ENCODE measurements at places on chromosomes 12 and 14. TPM values are rescaled to one million over a fixed set of nuclear protein-coding genes. Genes with fewer than 3 reads are reported as not detected.
A peak's percentile ranks its signal among the peaks of the same experiment; 100 is the strongest.

DNA sequence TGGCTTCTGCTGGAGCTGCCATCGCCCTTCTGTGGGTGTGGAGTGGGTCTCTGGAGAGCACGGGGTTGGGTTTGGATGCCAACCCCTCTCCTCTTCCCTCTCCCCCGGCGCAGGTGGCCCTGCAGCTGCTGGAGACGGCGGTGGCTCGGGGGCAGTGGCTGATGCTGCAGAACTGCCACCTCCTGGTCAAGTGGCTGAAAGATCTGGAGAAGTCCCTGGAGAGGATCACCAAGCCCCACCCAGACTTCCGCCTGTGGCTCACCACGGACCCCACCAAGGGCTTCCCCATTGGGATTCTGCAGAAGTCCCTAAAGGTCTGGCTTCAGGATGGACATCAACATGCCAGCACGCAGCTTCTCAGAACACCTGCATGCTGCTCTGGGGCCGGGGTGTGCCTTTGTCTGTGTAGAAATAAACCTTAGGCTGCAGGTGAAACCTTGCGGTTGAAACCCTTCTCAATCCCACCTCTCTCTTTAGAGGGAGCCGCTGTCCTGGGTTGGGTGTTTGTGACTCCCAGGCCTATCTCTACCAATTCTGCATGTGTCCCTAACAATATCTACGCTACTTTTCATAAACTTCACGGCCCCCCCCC is 44.3 kb downstream of the CCDC92 start:
- no peaks in the 10 kb centered on the region for H3K36me3 ChIP-seq
- peaks cover 20% of the 10 kb centered on the region for H3K4me1 ChIP-seq
- H3K27me3 ChIP-seq, result peaks cover 21% of the 10 kb centered on the region
- no peak overlapping the region for H3K27ac ChIP-seq

- peak overlapping the region; percentile 9 for H3K27ac ChIP-seq
- H3K36me3 ChIP-seq, result no peaks in the 10 kb centered on the region
Measured at GRCh38 chr14:71560751-71561150, 371.5 kb upstream of the RGS6 start.

GRCh38 chr12:85405781-85406522 is 125.9 kb downstream of the ALX1 start:
- no peaks in the 10 kb centered on the region for H3K27me3 ChIP-seq
- no peak for DNase-seq
- H3K36me3 ChIP-seq, result no peaks in the 10 kb centered on the region
- H3K4me3 ChIP-seq, result no peak overlapping the region
- H3K27ac ChIP-seq, result no peak overlapping the region

DNA sequence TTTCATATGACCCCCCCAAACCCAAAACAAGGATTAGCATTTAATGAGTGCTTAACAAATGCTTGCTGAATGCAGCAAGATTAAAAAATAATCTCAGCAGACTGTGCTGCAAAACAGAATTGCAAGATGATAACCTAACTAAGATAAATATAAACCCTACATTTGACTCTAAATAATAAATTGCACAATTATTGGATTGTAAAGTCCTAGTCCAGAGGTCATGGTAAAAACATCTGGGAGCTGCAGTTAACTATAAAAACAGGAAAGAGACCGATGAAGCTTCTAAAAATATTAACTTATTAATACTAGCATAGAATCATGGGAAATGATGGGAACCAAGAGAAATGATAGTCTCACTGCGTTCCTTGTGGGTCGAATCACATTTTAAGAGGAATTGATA is 37.2 kb downstream of the TSHR start:
- peaks cover 12% of the 10 kb centered on the region for H3K4me1 ChIP-seq
- no peaks in the 10 kb centered on the region for H3K36me3 ChIP-seq
- H3K27me3 ChIP-seq, result peaks cover 23% of the 10 kb centered on the region
- no peak overlapping the region for H3K4me3 ChIP-seq

- H3K27me3 ChIP-seq, result peaks cover 8% of the 10 kb centered on the region
- H3K4me3 ChIP-seq, result no peak overlapping the region
- H3K4me1 ChIP-seq, result no peaks in the 10 kb centered on the region
- no peak overlapping the region for H3K27ac ChIP-seq
- no peaks in the 10 kb centered on the region for H3K36me3 ChIP-seq
Measured at GRCh38 chr12:51914034-51914923, 7.0 kb downstream of the ACVRL1 start.

DNA sequence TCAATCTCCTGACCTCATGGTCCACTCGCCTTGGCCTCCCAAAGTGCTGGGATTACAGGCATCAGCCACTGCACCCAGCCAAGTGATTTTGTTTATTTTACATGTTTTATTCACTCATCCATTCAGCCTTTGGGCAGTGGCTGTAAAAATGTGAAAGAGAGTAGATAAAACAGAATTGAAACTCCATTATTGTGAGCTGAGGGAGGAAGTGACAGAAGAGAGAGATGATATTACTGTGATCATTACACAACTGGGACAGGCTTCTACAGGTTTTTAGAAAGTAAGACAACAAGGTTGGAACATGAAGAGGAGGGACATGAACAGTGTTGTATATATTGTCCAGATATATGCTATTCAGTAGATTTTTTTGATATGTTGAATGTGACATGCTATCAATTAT is 25.0 kb downstream of the CREBL2 start:
- peaks cover 21% of the 10 kb centered on the region for H3K36me3 ChIP-seq
- H3K27ac ChIP-seq, result peak overlapping the region; percentile 62
- H3K4me3 ChIP-seq, result no peak overlapping the region
- no peak for DNase-seq
- H3K4me1 ChIP-seq, result peaks cover 18% of the 10 kb centered on the region

DNA sequence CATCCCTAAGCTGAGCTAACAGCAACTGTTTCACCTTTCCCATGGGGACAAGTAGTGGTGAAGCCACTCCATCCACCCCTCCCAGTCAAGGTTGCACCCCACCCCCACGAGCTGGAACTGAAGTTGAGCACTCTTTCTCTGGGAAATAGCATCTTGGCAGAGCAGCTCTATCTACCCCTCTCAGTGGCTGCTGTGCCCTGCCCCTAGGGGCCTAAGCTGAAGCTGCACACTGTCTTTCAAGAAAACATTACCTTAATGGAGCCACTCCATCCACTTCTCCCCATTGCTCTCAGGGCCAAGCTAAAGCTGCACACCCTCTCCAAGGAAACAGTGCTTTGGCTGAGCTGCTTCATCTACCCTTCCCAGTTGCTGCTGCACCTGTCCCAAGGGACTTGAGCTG is 170.6 kb upstream of the CCDC196 start:
- H3K27me3 ChIP-seq, result no peaks in the 10 kb centered on the region
- H3K4me3 ChIP-seq, result no peak overlapping the region
- no peak for DNase-seq
- H3K4me1 ChIP-seq, result no peaks in the 10 kb centered on the region

- no peaks in the 10 kb centered on the region for H3K36me3 ChIP-seq
- peaks cover 19% of the 10 kb centered on the region for H3K27me3 ChIP-seq
- peaks cover 25% of the 10 kb centered on the region for H3K4me1 ChIP-seq
- no peak overlapping the region for H3K27ac ChIP-seq
Measured at GRCh38 chr12:53738406-53739213, 11.4 kb upstream of the CALCOCO1 start.

- H3K36me3 ChIP-seq, result no peaks in the 10 kb centered on the region
- no peaks in the 10 kb centered on the region for H3K4me1 ChIP-seq
- no peak overlapping the region for H3K27ac ChIP-seq
- no peak overlapping the region for H3K4me3 ChIP-seq
Measured at GRCh38 chr14:37340353-37340752, 142.6 kb downstream of the MIPOL1 start.

DNA sequence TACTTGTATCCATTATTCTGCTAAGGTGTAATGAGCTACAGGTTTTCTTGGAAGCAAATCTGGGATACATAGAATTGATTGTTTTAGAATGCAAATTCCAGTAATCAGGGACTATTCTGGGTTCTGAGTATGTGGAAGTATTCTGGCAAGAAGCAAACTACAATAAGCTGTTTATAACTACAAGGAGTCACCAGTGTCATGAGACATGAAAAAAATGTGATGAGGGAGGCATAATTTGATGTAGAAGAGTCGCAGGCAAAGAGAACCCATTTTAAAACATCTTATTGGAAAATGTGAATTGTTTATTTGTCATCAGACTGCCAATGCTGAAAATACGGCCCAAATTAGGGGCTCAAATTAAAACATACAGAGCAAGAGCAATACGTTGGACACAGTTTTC is 321.8 kb upstream of the E2F7 start:
- no peaks in the 10 kb centered on the region for H3K4me1 ChIP-seq
- DNase-seq, result no peak
- H3K27me3 ChIP-seq, result no peaks in the 10 kb centered on the region
- H3K4me3 ChIP-seq, result no peak overlapping the region

Gene SYNDIG1L
- total RNA-seq, result not detected

Gene KRT2
- not detected for total RNA-seq

Gene GARIN6
- not detected for total RNA-seq

GRCh38 chr12:41835556-41835955 is 309.1 kb downstream of the GXYLT1 start:
- H3K27me3 ChIP-seq, result peaks cover 7% of the 10 kb centered on the region
- DNase-seq, result no peak
- no peaks in the 10 kb centered on the region for H3K36me3 ChIP-seq
- H3K4me3 ChIP-seq, result no peak overlapping the region
- no peak overlapping the region for H3K27ac ChIP-seq

Gene LMNTD1
- not detected for total RNA-seq

DNA sequence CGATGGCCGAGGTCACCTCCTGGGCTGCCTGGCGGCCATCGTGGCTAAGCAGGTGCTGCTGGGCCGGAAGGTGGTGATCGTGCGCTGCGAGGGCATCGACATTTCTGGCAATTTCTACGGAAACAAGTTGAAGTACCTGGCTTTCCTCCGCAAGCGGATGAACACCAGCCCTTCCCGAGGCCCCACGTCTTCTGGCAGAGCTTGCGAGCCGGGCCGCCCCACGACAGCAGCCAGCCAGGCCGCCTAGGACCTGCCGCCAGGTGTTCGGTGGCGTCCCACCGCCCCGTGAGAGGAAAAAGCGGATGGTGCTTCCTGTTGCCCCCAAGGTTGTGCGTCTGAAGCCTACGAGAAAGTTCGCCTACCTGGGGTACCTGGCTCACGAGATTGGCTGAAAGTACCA is 19.2 kb upstream of the OS9 start:
- H3K36me3 ChIP-seq, result no peaks in the 10 kb centered on the region
- no peak for DNase-seq
- H3K4me3 ChIP-seq, result no peak overlapping the region
- H3K27me3 ChIP-seq, result peaks cover 14% of the 10 kb centered on the region

- no peaks in the 10 kb centered on the region for H3K27me3 ChIP-seq
- no peak for DNase-seq
- H3K4me3 ChIP-seq, result no peak overlapping the region
- H3K27ac ChIP-seq, result no peak overlapping the region
Measured at GRCh38 chr12:122148657-122149056, 25.4 kb downstream of the IL31 start.

GRCh38 chr12:105523164-105524057 is 192.9 kb downstream of the C12orf75 start:
- DNase-seq, result no peak
- no peak overlapping the region for H3K4me3 ChIP-seq
- H3K27ac ChIP-seq, result no peak overlapping the region
- no peaks in the 10 kb centered on the region for H3K27me3 ChIP-seq
- no peaks in the 10 kb centered on the region for H3K36me3 ChIP-seq

GRCh38 chr12:104964856-104965205 is 6.7 kb upstream of the SLC41A2 start:
- H3K4me1 ChIP-seq, result peaks cover 5% of the 10 kb centered on the region
- H3K27ac ChIP-seq, result no peak overlapping the region
- no peaks in the 10 kb centered on the region for H3K36me3 ChIP-seq
- H3K4me3 ChIP-seq, result no peak overlapping the region

Gene DEGS2
- 4.2 TPM for total RNA-seq

Gene PSMD9
- 56.9 TPM for total RNA-seq

GRCh38 chr14:103031956-103032355 is 25.4 kb downstream of the CDC42BPB start:
- no peak overlapping the region for H3K27ac ChIP-seq
- no peak for DNase-seq
- no peaks in the 10 kb centered on the region for H3K4me1 ChIP-seq
- H3K27me3 ChIP-seq, result no peaks in the 10 kb centered on the region
- no peak overlapping the region for H3K4me3 ChIP-seq

GRCh38 chr12:2493086-2493485 is 301.7 kb upstream of the FKBP4 start:
- H3K36me3 ChIP-seq, result no peaks in the 10 kb centered on the region
- peaks cover 25% of the 10 kb centered on the region for H3K27me3 ChIP-seq
- DNase-seq, result no peak
- no peak overlapping the region for H3K4me3 ChIP-seq
- no peak overlapping the region for H3K27ac ChIP-seq
- no peaks in the 10 kb centered on the region for H3K4me1 ChIP-seq

Gene BDKRB2
- total RNA-seq, result not detected

DNA sequence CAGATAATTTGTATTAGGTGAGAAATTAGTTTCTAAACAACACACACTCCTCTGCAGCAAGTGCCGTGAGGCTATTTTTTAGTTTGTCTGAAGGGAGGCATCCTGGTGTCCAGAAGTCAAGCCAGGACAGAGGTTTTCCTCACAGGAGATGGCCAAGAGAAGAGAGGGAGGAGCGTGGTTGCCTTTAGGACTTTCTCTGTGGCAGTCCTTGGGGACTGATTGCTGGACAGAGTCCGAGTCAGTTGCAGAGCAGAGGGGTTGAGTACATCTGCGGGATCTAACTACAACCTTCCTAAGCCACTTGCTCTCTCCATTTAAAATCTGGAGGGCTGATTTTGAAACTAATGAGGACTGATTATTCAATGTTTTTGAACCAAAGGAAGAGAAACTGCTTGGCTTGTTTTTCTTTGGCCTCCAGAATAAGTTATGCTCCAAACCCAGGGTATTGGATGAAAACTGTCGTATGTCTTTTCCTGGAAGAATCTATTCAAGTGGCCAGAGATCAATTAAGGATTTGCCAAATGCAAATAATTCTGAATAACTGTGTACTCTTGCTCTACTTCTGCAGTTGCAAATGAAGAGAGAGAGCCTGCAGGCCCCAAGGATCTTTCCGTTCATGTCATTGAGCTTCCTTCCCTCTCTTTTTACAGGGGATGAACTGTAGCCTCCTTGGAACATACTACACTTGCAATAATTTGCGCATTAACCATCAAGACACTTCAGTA is 1.2 kb downstream of the SLCO1C1 start:
- DNase-seq, result no peak
- no peaks in the 10 kb centered on the region for H3K27me3 ChIP-seq

DNA sequence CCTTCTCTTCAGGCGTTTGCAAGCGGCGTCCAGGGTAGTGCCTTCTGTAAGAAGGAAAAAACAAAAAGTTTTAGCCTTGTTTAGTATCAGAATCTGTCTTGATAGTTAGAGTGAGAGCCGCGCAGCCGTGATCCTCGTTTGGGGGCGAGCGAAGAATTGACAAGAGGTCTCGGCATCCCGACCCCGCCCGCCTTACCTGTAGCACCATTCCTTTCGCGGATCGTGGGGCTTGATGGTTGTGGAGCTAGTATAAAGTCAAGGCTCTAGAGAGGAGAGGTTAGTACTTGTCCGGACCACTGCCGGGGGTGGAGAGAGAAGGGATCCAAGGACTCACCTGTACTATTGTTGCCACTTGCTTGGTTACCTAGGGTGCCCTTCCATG is 494 bp downstream of the TMTC3 start:
- H3K36me3 ChIP-seq, result peaks cover 8% of the 10 kb centered on the region
- H3K27ac ChIP-seq, result peak overlapping the region; percentile 91
- no peaks in the 10 kb centered on the region for H3K27me3 ChIP-seq
- peak; percentile 40 for DNase-seq

All from activated T-cell treated with anti-CD3 and anti-CD28 coated beads, Interleukin-2, amount 50 U/mL, for 72 hours (primary cell).